Stimulated activated CD4-positive, alpha-beta T cell treated with anti-CD3 and anti-CD28 coated beads, Interleukin-4, amount 100 ng/mL, for 1 hour (primary cell): ENCODE measurements at places on chromosomes 3 and 15.

DNA sequence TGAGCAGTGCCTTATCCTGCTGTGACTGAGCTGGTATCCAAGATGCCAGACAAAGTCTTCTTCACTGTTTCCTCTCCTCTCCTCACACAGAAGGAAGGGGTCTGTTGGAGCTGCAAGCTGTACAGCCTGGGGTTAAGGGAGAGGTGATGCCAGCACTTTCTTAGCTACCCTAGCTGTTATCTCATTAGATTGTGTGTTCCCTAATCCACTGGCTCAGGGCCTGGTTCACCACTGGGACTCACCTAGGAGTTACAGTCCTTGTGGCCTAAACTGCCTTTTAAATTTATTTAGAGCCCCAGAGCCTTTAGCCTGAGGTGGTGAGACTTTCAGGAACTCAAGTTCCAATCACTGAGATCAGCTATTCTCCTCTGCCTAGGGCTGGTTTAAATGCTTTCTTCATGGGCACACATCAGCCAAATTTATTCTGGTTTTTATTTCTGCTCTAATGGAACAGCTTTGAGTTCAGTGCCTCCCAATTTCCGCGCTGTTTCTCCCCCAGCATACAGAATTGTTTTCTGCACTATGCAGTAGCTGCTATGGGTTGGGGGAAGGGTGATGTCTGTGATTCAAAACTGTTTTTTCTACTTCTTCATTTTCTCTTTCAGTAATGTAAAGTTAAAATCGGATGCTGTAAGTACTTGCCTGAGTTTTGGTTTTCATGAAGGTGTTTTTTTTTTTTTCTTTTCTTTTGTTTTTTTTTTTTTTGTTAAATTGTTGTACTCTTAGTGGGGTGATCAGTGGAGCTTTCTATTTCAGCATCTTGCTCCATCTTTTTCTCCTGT lies 198.8 kb downstream of the DOCK3 start:
- DNase-seq = no peak

DNA sequence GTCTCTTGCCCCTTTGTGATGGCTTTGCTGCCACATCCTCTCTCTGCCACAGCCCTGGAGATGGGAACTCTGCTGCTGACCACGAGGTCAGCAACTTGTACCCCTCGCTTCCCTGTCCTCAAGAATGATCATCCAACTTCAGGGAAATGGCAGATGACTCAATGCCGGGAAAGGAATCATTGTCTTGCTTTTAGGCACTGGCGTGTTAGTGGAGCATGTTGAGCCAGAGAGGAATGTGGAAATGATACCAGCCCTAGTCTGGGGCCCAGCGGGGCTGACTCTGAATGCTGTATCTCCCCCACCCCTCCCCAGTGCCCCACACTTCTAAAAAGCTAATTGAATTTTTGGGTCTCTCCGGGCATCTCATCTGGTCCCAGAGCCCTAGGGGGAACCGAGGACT lies 184.9 kb upstream of the BHLHE40 start:
- no peak for DNase-seq

- DNase-seq = no peak
These were observed 96.3 kb downstream of the TPRG1 start for GRCh38 chr3:189267981-189268613.

GRCh38 chr15:99452728-99453636 lies 112.8 kb upstream of the MEF2A start:
- DNase-seq = no peak

DNA sequence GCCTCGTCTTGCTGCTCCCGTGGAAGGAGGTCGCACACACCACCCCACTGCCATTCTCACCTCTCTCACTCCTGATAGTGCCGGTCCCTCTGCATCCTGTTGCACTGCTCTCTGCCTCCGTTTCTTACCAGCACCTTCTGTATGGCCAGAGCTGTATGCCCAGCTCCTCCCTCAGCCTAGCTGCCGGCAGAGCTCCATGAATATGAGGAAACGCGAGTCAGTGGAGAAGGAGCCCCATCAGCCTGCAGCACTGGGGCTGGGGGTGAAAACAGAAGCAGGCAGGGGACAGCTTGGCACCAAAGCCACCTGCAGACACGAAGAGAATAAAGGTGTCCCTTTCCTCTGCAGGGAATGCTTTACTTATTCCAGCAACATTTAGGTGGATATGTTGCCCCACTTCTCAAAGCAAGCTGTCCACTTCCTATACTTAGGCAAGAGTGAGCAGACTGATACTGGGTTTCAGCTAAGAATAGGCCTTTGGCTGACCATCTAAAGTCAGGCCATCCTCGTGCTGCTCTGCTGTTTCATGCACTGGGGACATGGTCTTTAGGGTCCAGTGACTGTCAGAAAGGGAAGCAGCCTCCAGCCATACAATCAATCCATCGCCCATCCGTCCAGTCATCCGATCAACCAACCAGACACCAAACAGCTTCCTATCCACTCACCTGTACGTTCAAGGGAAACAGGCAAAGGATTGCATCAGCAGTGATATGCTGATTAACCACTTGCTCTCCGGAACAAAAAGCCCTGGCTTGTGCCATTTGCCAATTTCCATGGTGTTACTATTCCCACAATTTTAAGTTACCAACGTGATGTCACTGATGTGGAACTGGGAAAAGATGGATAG lies 222.7 kb downstream of the XXYLT1 start:
- no peak for DNase-seq

- no peak for DNase-seq
These were observed 78.5 kb downstream of the MRPL46 start for GRCh38 chr15:88388686-88389085.

- no peak for DNase-seq
These were observed 150.5 kb upstream of the PRR20G start for GRCh38 chr3:127438371-127438770.

- DNase-seq = no peak
These were observed 800 bp downstream of the EPHA3 start for GRCh38 chr3:89108291-89108550.

GRCh38 chr3:102240720-102241119 lies 194.1 kb upstream of the ZPLD1 start:
- DNase-seq = no peak

- DNase-seq = no peak
These were observed 258.8 kb upstream of the NR2E3 start for GRCh38 chr15:71551566-71551965.

DNA sequence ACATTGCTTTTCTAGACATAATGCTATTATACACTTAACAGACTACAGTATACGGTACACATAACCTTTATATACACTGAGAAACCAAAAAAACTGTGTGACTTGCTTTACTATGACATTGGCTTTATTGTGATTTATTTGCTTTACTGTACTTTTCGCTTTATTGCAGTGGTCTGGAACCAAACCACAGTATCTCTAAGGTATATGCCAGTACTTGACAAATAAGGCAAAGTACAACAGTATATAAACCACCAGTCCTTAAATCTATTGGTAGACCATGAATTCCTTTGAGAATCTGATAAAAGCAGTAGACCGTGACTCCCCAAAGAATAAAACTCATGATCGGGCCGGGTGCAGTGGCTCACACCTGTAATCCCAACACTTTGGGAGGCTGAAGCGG lies 50.3 kb downstream of the HERC1 start:
- no peak for DNase-seq

DNA sequence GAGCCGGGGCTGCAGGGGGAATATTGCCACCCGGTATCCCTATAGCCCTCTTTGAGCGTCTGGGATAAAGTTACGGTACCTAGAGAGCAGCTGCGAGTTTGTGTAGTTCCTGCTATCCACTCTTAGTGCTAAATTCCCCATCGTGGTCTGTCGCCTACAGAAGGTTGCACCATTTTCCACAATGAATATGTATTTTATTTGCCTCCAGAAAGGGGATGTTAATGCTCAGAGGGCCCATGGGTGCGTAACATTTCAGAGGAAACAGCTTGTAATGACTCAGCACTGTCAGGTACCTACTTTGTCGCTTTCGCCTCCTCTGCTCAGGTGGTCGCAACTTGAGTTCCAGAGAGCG lies 1.1 kb downstream of the SLCO3A1 start:
- peak; percentile 21 for DNase-seq

DNA sequence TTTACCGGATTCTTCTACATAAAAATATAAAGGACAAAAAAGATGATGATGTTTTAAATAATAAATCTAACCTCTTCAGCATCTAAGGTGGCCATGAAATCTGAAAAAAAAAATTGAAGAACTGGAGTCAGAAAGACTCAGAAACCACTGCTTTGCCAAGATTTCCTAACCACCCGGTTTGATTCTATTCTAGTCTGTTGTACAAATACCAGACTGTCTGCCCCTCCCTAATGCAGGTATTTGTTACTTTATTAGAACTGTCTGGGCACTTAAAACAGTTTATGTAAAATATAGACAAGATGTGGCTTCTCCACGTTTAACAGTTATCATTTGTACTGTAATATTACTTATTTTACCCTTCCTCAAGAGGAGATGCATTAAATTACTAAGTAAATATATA lies 48.8 kb downstream of the UACA start:
- no peak for DNase-seq

GRCh38 chr3:172188511-172188910 lies 149.1 kb downstream of the FNDC3B start:
- no peak for DNase-seq

DNA sequence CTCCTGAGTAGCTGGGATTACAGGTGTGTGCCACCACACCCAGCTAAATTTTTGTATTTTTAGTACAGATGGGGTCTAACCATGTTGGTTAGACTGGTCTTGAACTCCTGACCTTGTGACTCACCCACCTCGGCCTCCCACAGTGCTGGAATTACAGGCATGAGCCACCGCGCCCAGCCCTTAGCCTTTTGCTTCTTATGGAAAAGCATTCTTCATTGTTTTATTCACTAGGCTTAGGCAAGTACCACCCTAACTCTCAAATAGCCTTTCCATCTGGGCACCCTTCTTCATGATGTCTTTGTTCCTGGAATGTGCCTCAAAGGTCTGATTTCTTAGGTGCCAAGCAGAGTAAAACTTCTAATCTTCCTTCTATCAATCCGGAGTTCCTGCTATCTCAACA lies 641.8 kb downstream of the FHIT start:
- no peak for DNase-seq

DNA sequence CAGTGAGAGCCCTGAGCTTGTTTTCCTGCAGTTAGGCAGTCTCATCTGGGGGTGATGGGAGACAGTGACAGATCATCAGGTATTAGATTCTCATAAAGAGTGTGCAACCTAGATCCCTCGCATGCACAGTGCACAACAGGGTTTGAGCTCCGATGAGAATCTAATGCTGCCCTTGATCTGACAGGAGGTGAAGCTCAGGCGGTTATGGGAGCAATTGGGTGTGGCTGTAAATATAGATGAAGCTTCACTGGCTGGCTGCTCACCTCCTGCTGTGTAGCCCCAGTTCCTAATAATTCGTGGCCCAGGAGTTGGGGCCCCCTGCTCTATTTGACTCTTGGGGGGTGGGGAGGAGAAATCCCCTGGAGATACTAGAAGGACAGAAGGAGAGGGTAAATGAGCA lies 309.4 kb upstream of the STT3B start:
- no peak for DNase-seq

GRCh38 chr3:156230278-156230900 lies 110.0 kb downstream of the KCNAB1 start:
- DNase-seq = no peak

DNA sequence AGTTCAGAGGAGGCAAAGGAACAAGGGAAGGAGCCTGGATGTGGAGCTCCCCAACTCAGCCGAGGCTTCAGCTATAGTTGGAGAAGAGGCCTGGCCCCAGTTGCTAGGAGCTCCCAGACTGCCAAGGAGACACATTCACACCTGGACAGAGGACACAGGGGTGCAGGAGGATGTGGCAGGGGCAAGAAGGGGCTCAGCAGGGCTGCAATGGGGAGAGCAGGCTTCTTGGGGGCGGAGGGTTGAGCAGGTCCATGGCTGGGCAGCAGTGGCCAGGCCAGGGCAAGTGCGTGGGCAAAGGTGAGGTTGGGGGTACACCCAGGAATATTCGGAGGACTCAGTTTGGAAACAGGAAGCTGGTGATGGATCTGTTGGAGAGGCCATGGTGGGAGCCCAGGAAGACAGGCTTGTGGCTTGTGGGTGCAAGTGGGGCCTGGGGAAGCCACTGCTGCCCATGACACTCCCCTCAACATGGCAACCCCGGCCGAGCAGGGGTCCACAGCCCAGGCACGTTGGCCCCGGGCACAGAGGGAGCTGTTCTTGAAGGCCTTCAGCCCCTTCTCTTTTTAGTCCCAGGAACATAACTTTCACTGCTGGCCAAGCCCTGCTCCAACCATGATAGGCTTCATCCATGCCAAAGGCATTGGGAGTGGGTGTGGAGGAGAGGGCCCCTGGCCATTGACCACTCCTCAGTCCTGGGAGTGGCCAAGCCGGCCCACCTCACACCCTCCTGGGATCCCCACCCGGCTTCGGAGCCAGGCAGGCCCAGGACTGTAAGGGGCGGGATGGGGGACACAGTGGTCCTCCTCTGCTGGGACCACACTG lies 33.3 kb downstream of the TSPAN3 start:
- DNase-seq = peak; percentile 2
